Stimulated activated CD8-positive, alpha-beta memory T cell treated with anti-CD3 and anti-CD28 coated beads, Interleukin-15, amount 100 ng/mL, for 48 hours (primary cell): ENCODE measurements at places on chromosomes 1 and 21.

DNA sequence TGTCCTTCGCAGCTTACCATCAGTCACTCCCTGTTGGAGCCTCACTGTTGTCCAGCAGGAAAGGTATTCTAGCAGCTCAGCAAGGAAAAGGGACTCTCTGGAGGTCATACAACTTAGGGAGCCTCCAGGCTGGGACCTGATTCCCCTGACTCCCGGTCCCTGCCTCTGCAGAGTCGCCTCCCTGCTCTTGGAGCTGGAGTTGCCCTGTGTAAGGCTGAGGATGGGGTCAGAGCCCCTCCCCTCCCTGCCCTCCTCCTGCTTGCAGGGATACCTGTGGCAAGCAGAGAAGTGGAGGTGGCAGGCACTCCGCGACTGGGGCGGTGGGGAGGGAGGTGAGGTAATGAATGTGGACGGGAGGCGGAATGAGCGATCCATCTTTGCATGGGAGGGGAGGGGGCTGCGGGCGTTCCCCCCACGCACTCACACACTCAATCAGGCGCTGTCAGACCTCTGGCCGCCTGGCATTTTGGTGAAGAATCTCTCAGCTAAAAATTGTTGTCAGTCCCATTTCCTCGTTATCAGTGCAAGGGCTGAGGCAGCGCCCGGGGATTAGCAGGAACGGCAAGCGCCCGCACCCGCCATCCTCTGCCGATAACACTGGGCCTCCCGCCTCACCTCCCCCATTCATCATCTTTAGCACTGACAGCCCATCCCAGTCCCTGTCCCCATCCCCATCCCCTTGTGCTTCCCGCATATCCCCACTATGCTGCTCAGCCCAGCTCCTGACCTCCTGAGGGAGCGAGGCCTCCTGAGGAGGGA, 64.3 kb downstream of the TMEM53 start:
- DNase-seq, result no peak

DNA sequence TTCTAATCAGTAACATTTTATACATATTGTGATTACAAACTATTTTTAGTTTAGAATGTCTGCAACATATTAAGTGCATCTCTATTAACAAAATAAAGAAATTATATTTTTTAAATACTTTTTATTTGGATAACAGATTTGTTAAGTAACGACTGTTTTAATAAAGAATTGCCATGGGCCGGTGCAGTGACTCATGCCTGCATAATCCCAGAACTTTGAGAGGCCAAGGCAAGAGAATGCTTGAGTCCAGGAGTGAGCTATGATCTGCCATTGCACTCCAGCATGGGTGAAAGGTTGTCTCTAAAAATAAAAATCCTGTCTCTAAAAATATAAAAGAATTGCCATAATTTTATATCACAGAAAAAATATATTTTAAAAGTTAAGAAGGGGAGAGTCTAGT, 4.1 kb downstream of the LRRIQ3 start:
- no peak for DNase-seq

- DNase-seq, result no peak
Measured at GRCh38 chr1:86825319-86825718, 88.6 kb downstream of the SELENOF start.

DNA sequence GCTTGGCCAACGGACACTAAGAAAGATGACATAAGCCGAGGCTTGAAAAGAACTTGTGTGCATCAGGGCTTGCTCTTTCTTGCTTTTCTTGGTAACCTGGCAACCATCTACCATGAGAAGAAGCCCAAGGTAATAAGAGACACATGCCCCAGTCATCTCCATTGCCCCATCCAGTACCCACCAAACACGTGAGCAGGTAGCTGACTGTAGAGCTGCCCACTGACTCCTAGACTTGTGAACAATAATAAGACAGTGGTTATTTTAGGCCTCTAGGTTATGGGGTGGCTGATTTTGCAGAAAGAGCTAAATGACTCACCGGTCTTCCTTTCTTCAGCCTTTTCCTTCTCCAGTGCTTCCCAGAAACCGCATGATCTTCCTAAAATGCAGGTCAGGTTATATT, 105.0 kb upstream of the JUN start:
- no peak for DNase-seq

GRCh38 chr1:19115082-19115808, 94.8 kb downstream of the UBR4 start:
- no peak for DNase-seq

DNA sequence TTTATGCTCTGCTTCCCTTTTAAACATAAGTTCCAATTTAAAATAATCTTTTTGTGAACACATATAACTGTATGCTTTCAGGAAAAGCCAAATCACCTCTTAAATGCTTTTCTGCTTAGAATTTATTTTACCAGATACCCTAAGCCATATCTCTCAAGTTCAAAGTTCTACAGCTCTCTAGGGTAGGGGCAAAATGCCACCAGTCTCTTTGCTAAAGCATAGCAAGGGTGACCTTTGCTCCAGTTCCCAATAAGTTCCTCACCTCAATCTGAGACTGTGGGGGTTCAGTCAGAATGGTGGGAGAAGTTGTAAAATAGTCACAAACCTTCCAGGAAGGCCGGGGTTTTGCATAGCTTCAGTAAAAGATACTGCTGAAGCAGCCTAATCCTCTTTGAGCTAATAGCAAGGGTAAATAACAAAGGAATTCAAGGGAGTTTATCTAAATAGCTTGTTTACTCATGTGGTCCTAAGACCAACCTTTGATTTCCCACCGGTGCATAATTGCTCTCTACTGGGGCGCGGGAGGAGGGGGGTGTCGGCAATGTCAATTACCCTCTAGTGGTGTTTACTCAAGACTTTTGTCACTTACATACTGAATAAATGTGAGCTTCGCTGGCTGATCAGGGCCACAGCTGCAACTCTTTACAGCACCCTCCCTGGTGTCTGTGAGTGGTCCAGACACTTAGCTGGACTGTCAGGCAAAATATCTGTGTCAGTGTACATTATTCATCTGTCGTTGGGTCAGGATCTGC, 1376.2 kb downstream of the NCAM2 start:
- DNase-seq, result no peak

- no peak for DNase-seq
Measured at GRCh38 chr1:234408757-234409156, 35.5 kb downstream of the COA6 start.

DNA sequence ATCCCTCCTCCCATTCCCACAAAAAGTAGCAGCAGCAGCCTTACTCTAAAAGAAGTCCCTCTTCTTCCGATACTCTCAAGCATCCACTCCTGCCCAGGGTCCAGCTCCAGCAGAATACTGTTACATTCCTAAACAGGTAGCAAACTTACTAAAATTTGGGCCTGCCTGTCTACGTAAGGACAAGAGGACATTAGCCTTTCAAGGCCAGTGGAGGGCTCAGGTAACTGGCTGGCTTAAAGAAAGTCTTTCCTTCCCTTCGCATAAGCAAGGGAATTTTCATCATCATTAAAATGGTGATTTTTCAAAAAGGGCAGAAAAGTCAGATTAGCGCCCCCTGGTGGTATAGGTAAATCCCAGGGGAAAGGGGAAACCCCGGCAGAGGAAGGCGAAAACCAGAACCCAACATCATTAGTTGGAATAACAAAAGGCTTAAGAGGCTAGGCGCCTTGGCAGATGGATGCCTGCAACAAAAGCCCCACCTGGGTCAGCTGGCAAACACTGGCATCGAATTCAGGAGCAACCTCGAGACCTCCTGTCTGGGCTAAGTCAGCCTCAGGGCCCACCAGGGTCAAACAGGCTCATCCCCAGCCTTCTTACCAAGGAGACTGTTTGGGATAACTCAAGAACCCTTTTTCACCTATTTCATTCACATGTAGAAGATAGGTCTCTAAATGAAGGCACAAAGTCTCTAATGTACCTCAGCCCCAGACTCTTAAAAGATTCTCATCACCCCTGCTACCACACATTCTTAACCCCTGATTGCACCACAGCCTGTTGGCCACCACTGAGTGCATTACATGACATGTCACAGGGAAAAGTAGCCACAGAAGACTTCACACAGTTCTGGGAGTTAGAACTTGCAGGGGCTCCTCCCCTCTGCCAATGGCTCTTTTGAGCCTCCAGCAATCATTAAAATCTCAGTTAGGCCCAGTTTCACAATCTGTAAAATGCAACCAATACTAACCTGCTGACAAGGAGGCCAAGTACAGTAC, 36.7 kb downstream of the ERI3 start:
- DNase-seq, result peak; percentile 8

DNA sequence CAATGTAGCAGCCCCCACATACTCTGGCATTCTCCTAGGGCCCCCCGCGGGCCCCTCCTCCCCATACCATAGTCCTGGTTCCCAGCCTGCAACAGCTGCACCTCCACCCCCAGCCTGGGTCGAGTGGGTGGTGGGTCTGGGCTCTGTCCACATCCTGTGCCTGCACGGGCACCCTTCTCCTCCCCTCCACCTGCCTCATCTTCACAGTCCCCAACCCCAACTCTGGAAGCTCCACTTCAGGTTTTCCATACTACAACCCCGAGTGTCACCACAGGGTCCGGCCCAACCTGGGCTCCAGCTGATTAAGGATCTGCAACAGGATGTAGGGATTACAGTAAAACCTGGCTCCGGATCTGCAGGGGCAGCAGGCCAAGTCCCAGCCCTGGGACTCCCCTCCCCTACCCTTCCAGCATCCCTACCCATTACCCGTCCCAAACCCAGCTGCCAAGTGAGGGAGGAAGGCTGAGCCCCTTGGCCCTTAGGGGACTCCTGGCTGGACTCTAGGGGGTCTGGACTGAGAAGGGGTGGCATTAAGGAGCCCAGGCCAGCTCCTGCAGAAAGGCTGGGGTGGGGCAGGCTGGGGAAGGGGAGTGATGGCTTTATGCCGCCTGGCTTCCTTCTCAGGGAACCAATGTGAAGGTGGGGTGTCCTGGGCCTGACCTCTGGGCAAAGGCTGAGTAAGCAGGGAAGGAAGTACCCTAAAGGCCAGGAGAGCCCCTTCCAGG, 116.8 kb downstream of the CASZ1 start:
- no peak for DNase-seq

DNA sequence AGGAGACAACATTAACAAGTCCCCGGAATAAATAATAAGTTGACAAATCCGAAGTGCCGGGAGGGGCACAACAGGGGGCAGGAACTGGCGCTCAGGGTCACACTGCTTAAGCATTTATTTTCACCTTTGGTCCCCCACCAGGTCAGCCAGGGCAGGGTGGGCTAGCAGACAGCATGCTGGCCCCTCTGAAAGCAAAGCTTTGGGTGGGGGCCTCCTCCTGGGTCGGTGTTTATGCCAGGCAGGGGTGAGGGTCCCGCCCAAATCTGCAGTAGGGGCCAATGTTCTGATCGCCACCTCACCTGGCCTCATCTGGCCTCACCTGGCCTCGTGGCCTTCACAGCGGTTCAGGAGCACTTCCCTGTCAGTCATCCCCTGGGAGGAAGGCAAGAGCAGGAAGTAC, 8.2 kb upstream of the FAM131C start:
- DNase-seq, result no peak

- peak; percentile 9 for DNase-seq
Measured at GRCh38 chr1:50348449-50349241, 74.6 kb downstream of the DMRTA2 start.

DNA sequence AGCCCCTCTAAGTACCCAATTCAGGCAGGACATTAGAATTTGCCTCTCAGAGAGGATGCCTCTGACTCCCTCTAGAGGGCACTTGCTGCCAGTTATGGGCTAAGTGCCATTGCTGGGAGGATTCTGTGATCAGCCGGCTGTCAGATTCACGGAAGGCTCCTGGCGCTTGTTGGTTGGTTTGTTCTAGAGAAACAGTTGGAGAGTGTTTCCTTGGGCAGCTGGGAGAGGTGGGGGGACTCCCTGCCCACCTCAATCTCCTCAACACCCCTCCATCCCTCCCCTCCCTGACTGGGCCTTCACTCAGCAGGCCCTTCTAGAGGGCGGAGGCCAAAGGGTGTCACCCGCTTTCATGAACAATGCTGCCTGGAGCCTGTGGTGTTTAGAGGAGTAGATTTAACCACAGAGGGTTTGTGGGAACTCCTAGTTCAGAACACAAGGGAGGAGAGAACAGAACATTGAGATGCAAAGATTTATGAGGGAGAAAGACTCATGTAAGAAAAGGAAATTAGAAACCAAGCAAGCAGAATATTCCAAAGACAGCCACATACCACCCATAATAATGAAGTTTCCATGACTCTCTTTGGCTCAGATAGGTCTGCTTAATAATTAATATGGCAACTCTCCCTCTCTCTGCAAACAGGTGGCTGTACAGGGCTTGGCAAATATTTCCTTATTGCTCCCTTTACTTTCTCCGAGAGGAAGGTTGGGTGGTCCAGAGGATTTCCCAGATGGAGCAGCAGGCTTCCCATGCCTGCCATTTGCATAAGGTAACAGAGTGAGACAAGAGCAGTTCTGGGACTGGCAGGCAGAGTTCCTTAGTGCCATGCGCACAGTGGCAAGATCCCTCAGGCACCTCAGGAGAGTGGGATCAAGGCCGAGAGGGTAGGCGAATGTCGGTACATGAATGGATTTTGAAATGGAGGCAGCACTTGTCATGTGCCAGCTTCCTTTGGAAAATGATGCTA, 30.0 kb upstream of the ACP6 start:
- peak; percentile 8 for DNase-seq

GRCh38 chr1:210944252-210944651, 189.7 kb downstream of the KCNH1 start:
- DNase-seq, result no peak

DNA sequence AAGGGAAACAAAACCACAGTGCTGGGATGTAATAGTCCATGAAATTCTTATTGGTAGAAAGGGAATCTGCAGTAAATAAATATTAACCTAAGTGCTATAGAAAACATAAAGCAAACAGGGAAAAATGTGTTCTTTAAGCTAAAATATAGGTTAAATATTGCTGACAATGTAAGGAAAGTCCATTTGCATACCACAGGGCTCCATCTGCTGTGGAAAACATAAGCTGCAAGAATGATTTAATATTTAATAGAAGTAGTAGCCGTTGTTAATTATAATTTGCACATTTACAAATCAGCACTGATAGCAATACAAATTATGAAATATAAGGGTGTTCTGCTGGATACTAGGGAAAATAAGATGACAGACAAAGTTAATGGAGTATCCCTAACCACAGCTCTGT, 444.9 kb upstream of the PKN2 start:
- no peak for DNase-seq

- DNase-seq, result no peak
Measured at GRCh38 chr21:31530364-31530763, 129.1 kb upstream of the SOD1 start.

- DNase-seq, result no peak
Measured at GRCh38 chr1:203520315-203520714, 26.4 kb downstream of the OPTC start.

DNA sequence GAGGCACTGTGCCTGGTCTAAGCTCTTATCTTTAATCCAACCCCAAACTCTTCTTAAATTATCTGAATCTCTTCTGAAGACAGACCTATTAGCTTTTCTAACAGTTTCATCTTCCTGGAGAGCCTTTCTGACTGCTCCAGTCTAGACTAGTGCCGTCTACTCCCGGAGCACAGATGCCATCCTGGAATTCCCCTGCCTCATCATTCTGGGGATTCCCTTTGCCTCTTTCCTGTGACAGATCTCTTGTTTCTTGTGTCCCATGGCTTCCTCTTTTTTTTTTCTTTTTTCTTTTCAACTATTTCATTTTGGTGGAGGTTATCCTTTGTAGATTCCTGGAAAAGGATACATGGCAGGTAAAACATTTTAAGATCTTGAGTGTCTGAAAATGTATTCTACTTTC, 11.7 kb downstream of the SEMA4A start:
- no peak for DNase-seq
